Left ventricle myocardium superior (tissue), 1 donor: ENCODE measurements at places on chromosomes 2 and 18. TPM values are rescaled to one million over a fixed set of nuclear protein-coding genes. Genes with fewer than 3 reads are reported as not detected.

NTSR2 gene
- not detected for total RNA-seq

MYO7B gene
- total RNA-seq, result 0.42 TPM

SATB2 gene
- total RNA-seq, result 1.3 TPM

TUBB8B gene
- total RNA-seq, result not detected

- no peak for DNase-seq
Measured at GRCh38 chr2:122734766-122735424, 979.4 kb downstream of the TSN start.

DNA sequence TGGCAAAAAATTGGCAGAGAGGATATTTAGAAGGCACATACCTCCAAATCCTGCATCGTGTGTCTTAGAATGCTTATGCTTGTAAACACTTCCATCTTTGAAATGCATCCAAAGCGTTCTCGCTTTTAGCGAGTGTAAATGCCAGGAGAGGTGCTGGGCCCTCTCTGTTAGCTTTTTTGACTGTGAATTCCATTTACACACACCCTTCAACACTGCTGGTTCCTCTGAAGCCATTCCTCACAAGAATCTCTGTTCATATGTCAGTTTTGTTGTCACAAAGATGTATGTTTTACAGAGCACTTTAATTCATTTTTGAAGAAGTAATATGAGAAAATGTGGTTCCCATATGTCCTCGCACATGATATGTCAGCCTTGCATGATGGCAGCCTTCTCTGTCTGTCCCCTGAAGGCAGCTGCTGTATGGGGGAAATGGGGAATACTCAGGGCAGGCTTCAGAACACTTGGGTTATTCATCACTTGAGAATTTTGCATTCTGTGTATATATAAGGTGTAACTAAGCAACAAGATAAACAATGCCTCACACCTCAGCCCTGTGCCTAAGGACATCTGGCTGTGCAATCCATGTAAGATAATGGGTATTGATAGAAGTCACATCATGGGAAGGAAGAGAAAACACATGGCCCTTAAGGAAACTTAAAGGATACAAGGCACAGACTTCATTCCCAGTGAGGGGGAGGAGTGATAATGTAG, 52.3 kb downstream of the RAB27B start:
- no peak for DNase-seq
